T-cell (primary cell): ENCODE measurements at places on chromosomes 1 and 21.
A peak's percentile ranks its signal among the peaks of the same experiment; 100 is the strongest.

- H3K27me3 ChIP-seq: peaks cover 44% of the 10 kb centered on the region
- peak overlapping the region; percentile 68 for H3K4me3 ChIP-seq
- no peak for DNase-seq
- peaks cover 2% of the 10 kb centered on the region for H3K4me1 ChIP-seq
- peak overlapping the region; percentile 56 for H3K27ac ChIP-seq
- H3K36me3 ChIP-seq: no peaks in the 10 kb centered on the region
These were observed 1.0 kb downstream of the PLEKHG5 start for GRCh38 chr1:6490181-6491080.

- H3K27me3 ChIP-seq: no peaks in the 10 kb centered on the region
- H3K27ac ChIP-seq: no peak overlapping the region
- H3K4me3 ChIP-seq: no peak overlapping the region
- H3K4me1 ChIP-seq: no peaks in the 10 kb centered on the region
These were observed 372.7 kb downstream of the BRINP3 start for GRCh38 chr1:190104961-190105360.

- H3K27me3 ChIP-seq: no peaks in the 10 kb centered on the region
- H3K4me3 ChIP-seq: no peak overlapping the region
- no peaks in the 10 kb centered on the region for H3K4me1 ChIP-seq
- H3K27ac ChIP-seq: no peak overlapping the region
These were observed 66.1 kb upstream of the ACTL8 start for GRCh38 chr1:17689011-17689410.

GRCh38 chr1:232974971-232975370 lies 24.6 kb downstream of the NTPCR start:
- H3K4me1 ChIP-seq: no peaks in the 10 kb centered on the region
- DNase-seq: no peak
- H3K27ac ChIP-seq: no peak overlapping the region
- H3K36me3 ChIP-seq: peaks cover 55% of the 10 kb centered on the region

GRCh38 chr1:169879034-169879840 lies 14.5 kb downstream of the SCYL3 start:
- H3K4me1 ChIP-seq: peaks cover 3% of the 10 kb centered on the region
- H3K4me3 ChIP-seq: no peak overlapping the region
- H3K36me3 ChIP-seq: peaks cover 50% of the 10 kb centered on the region
